ENCODE measurements at places on chromosomes 4 and X. TPM values are rescaled to one million over a fixed set of nuclear protein-coding genes. Genes with fewer than 3 reads are reported as not detected.

UGT2A3 gene
- total RNA-seq = not detected

NEUROG2 gene
- not detected for total RNA-seq

S100G gene
- total RNA-seq = not detected

NUDT10 gene
- total RNA-seq = 0.38 TPM

WDR19 gene
- total RNA-seq = 12.8 TPM

SRPX gene
- total RNA-seq = 108 TPM

GLRA2 gene
- not detected for total RNA-seq

RS1 gene
- total RNA-seq = not detected

FAM9B gene
- total RNA-seq = not detected

FAM53A gene
- total RNA-seq = 3.6 TPM

GAGE13 gene
- not detected for total RNA-seq

MAML3 gene
- total RNA-seq = 16.4 TPM

NLGN4X gene
- not detected for total RNA-seq

DACH2 gene
- not detected for total RNA-seq

SORBS2 gene
- total RNA-seq = 191 TPM

WDR17 gene
- under 0.01 TPM for total RNA-seq

REELD1 gene
- total RNA-seq = not detected

CXCL11 gene
- total RNA-seq = 3.9 TPM

SPANXA2 gene
- not detected for total RNA-seq

HSFX2 gene
- not detected for total RNA-seq

PPP1R2C gene
- not detected for total RNA-seq

SPARCL1 gene
- 3.6 TPM for total RNA-seq

MAMLD1 gene
- 1.1 TPM for total RNA-seq

PRDM8 gene
- 0.65 TPM for total RNA-seq

HSFX1 gene
- 0.33 TPM for total RNA-seq
